ENCODE measurements at places on chromosomes 11 and 22.
A peak's percentile ranks its signal among the peaks of the same experiment; 100 is the strongest.

DNA sequence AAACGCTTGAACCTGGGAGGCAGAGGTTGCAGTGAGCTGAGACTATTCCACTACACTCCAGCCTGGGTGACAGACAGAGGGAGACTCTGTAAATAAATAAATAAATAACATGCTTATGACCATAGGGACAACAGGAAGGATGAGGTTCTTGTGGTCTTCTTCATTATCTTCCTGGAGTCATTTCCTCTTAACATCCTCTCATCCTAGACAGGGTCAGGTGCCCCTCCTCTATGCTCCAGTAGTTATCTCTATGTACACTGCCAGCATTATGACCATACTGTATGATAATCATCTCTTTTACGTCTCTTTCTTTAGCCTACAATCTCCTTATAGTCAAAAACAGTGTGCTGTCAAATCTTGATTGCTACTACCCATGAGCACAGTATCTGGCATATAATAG lies 17.7 kb downstream of the RAB30 start:
- no peak for DNase-seq

DNA sequence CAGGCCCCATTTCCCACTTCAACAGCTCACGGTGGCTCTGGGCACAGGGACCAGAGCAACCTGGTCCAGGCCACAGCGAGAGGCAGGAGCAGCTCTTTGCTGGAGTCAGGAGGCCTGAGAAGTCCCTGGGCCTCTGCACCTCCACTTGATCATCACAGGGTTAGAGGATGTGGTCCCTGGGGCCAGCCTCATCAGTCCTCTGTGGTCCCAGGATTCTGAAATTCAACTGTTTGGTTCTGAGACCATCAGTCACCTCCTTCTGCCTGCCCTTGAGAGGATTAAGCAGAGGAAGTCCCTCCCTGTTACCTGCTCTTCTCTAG lies 24.9 kb upstream of the CBX7 start:
- DNase-seq, result no peak

DNA sequence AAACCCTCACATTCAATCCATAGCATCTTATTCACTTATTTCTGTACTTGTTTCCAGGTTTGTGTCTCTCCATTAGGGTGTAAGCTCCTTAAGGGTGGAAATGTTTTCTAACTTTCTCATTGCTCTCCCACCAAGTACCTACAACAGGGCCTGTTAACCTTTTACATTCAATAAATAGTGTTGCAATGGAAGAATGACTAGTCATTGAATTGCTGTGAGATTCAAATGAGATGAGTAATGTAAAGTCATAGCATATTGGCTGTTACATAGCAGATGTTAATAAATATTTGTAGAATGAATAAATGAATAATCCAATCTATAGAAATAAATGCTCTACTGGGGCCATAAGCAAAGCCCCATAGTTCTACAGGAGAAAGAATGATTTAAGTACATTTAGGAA lies 75.4 kb upstream of the DDI1 start:
- DNase-seq, result no peak

- DNase-seq, result no peak
These were observed 24.9 kb downstream of the ZBTB16 start for GRCh38 chr11:114084414-114084813.

GRCh38 chr11:125154378-125155099 lies 10.0 kb upstream of the PKNOX2 start:
- DNase-seq, result no peak

- no peak for DNase-seq
These were observed 4.8 kb upstream of the NOX4 start for GRCh38 chr11:89495951-89496350.

DNA sequence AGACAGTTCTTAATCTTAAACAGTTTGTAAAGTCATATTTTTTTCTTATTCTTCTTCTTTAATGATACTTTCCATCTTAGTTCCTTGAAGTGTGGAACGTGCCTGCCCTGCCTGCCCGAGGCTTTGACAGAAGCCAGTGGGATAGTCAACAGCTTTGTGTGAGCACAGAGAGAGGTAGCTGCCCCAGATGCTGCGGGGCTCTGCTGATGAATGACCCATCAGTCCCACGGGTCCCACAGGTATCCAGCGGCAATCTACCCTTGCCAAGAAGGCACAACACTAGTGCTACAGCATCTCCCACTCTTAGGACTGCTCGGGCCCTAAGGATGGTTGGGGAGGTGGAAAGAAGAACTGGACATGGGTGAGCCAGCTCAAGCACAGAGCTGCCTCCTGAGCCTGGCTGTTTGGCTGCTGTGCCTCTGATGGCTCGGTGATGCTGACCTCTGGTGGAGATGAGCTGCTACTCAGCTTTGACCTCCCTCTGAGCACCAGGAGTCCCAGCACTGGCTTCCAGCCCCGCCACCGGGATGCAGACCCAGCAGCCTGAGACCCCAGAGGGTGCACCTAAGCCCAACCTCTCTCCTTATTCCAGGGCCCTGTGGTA lies 11.8 kb upstream of the APLNR start:
- peak; percentile 9 for DNase-seq

Measured in SHP77 treated with DMSO at 0.1 percent for 48 hours (cell line).